ENCODE measurements at places on chromosomes 16 and 17.
A peak's percentile ranks its signal among the peaks of the same experiment; 100 is the strongest.

GRCh38 chr17:63634163-63634562 lies 11.9 kb downstream of the MAP3K3 start:
- no peak for DNase-seq

- no peak for DNase-seq
Observed at GRCh38 chr16:88977018-88977811, at the start of gene CBFA2T3. CBFA2T3 (minus strand) TSS chr16:88977207; CDS start chr16:88976807, 400 bp downstream.

DNA sequence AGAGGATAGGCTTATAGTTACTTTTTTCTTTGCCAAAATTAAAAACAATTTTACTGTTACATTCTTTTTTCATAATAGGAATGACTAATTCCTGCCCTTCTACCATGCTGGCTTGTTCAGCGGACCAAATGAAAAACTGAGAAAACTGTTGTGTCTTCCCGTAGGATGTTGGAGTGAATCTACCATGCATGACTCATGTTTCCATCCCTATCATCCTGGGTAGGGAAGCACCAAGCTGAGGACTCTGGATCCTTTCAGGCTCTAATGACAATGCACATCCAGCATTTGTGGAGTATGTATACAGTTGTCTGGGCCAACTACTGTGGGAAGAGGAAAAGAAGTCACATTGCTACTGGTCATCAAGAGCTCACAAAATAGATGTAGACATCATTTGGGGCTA lies 41.1 kb upstream of the DHX8 start:
- no peak for DNase-seq

GRCh38 chr16:87515475-87516330 lies 22.9 kb upstream of the ZCCHC14 start:
- DNase-seq = no peak

DNA sequence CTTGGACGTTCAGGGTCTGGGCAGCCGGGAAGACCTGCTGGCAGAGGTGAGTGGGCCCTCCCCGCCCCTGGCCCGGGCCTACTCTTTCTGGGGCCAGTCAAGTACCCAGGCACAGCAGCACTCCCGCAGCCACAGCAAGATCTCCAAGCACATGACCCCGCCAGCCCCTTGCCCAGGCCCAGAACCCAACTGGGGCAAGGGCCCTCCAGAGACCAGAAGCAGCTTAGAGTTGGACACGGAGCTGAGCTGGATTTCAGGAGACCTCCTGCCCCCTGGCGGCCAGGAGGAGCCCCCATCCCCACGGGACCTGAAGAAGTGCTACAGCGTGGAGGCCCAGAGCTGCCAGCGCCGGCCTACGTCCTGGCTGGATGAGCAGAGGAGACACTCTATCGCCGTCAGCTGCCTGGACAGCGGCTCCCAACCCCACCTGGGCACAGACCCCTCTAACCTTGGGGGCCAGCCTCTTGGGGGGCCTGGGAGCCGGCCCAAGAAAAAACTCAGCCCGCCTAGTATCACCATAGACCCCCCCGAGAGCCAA lies 8.6 kb upstream of the ABCC3 start:
- DNase-seq = peak; percentile 94

- no peak for DNase-seq
Observed at GRCh38 chr17:2264067-2264860, 39.3 kb downstream of the SMG6 start.

GRCh38 chr16:496097-496886 lies 31.2 kb upstream of the CAPN15 start:
- DNase-seq = no peak

GRCh38 chr17:39705786-39706348 lies 6.0 kb downstream of the ERBB2 start:
- DNase-seq = peak; percentile 8

DNA sequence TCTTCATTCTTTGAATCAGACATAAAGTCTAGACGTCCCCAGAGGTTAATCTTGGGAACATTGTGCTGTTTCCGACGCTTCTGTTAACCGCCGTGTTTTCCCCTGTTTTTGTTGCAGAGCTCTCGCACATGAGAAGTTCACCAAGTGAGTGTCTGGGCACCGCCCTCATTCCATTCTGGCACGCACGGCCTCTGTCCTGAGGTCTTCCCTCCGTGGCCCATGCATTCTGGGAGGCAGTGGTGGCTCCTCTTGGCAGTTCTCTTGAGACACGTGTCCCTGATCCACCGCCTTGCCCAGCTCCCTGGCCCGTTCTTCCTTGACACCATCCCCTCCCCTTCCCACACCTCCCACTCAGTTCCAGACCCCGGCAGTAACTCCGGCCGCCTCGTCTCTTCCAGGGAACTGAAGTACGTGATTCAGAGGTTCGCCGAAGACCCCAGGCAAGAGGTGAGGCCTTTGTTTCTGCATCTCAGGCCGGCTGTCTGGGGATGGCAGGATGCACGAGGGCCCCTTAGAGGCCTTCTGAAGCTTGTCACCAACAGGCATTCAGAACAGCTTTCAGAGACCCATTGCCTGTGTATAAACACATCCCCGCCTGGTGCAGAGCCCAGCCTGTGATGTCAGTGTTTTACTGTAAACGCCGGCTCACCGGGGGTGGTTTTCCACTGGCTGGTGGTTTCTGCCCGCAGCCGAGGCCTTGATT lies 85.9 kb upstream of the PLCG2 start:
- no peak for DNase-seq

DNA sequence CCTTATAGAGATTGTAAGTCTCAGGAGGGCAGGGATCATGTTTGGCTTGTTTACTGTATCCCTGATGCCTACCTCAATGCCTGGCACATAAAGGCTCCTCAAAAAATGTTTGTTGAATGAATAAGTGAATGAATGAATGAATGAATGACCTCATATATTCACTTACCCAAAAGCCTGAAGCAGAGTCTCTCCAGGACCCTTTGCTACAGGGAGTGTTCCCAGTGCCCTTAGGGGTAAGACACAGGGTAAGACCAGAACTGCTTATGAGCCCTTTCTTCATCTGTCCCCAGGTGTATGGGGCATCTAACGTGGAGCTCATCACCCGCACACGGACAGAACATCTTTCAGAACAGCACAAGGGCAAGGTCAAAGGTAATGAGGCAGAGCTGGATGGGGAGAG lies 12.3 kb downstream of the CORO6 start:
- DNase-seq = no peak

GRCh38 chr17:75524970-75525805 lies at the start of gene LLGL2:
LLGL2 (plus strand) TSS chr17:75525697; CDS start chr17:75543427, 17,730 bp downstream.
- peak; percentile 87 for DNase-seq

- no peak for DNase-seq
Observed at GRCh38 chr17:76075364-76076145, 974 bp downstream of the GALR2 start.

GRCh38 chr17:41457676-41458075 lies 9.5 kb downstream of the KRT32 start:
- no peak for DNase-seq

DNA sequence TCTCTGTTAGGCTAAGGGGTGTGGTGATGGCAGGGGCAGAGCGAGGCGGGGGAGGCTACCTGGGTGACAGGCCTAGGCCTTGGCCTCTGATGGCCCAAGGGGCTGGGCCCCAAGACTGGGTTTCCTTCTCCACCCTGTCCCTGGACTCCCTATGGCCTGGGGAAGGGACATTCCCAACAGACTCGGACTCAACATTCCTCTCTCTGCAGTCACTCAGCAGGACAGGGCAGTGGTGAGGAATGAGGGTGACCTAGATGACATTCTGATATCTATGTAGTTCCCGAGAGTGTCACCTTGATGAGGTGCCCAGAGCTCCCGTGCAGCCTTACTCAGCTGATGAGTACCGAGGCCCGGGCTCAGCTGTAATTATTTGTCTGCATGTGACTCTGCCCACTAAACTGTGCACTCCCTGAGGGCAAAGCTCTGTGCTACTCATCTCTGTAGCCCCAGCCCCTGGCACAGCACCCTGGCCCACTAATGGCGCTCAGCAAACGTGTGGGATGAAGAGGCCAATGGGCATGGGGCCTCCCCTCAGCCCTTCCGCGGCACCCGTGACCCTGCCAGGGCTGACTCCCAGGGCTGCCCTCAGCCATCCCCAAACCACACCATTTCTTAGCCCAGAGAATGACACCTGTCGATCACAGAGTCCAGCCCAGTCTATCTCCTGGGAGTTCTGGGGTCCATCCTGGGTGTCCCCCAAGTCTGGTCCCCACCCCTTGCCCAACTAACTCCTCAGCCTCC lies 2.2 kb downstream of the PLCD3 start:
- no peak for DNase-seq

GRCh38 chr17:73142872-73143381 lies 21.9 kb upstream of the SSTR2 start:
- no peak for DNase-seq

DNA sequence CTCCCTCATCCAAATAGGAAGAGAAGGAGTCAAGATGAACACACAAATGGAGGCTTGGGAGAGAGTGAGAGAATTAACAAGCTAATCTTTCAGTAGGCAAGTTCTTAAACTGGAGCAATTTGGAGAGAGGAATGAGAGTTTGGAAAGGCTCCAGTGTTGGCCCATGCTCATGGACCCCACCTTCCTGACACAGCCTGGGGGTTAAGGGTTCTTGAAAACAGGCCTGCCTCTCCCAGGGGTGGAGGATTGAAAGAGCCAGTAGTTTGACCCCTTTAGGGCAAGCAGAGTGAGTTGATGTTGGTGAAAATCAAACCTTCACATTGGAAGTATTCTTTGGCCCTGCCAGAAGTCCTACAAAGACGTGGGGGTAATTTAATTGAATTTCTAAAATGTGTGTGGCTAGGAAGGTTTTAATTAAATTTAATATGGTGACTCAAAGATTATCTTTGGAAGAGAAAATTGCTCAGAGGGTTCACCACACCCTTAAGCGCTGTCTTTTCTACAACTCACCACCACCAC lies 5.8 kb downstream of the HOXB3 start:
- no peak for DNase-seq

GRCh38 chr17:75749545-75750389 lies 15.2 kb downstream of the GALK1 start:
- peak; percentile 92 for DNase-seq

GRCh38 chr17:36036235-36036634 lies 18.5 kb upstream of the CCL23 start:
- no peak for DNase-seq

- DNase-seq = no peak
Observed at GRCh38 chr16:53187775-53188174, 133.0 kb downstream of the CHD9 start.

GRCh38 chr16:12874186-12874585 lies 27.2 kb upstream of the SHISA9 start:
- no peak for DNase-seq

DNA sequence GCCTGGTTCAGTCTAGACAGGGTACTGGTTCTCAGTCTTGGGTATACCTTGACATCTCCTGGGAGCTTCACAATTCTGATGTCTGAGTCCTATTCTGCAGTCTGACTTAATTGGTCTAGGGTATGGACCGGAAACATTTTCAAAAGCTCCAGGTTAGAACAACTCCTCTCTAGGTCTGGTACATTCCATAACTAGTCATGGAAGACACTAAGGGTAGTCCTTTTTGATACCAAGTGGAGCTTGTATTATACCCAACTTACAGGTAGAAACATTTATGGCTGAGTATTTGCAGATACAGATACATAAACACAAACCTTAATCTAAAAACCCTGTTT lies 5.0 kb downstream of the RPL23 start:
- no peak for DNase-seq

DNA sequence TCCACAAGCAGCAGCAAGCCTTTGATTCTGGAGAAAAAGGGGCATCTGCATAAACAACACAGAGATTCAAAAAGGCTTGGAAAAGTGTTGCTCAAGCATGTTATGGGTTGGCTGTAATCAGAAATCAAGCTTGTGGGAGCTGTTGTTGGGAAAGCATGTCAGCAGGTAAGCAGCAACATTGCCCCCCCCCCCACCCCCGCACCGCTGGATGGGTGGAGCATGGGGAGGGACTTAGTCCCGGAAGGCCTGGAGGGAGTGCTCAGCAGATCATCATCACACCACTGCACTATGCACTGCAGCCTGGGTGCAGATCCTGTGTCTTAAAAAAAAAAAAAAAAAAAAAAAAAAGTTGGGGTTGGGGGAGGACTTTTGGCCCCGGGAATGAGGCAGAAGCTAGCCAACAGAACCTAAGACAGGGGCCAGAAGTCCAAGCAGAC lies 16.8 kb upstream of the AKAP1 start:
- no peak for DNase-seq

DNA sequence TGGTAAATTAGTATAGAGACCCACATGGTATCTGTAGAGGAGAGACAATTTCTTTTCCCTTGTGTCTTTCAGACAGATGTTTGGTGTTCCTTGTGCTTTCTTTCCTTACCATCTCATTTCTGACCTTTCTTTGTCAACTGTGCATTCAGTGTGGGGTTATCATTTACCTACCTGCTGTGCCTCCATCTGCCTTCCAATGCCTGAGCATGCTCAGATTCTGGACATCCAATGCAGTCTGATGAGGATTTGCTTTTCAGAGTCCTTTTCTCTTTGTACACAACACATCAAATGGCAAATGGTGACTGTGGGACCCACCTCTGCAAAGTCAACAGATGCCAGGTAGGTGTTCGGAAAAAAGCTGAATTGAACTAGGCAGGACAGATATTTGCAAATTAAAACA lies 364.8 kb downstream of the CA10 start:
- DNase-seq = no peak

GRCh38 chr16:88458039-88458772 lies 5.1 kb downstream of the ZFPM1 start:
- no peak for DNase-seq

- DNase-seq = no peak
Observed at GRCh38 chr17:37294888-37295287, 80.9 kb upstream of the C17orf78 start.

DNA sequence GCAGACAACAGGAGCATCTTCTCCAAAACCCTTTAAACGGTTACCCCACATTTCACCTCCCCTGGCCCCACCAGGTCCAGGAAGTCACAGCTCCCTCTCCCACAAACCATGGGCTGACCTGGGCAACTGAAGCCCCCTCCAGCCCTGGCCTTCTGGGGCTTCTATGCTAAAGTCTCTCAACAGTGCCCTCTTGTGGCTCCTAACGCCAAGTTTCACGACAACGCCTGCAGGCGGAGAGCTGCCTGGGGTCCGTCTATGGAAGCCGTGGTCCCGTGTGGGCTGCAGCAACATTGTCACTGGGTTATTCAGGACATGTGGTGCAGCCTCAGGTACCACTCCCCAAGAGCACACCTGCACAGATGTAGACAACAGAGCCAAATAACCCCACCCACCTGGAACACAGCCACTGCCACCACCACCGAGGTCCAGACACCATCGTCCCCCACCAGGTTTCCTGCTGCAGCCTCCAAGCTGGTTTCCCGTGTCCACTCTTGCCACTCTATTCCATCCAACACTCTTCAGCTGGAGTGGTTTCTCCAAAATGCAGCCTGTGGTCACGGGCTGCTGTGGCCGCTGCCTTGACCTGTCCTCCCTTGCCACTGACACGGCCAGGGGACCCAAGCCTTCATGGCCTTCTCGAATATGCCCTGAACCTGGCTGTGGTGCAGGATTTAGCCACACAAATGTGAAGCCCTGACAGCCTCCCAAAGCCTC lies 19.1 kb downstream of the C16orf95 start:
- DNase-seq = peak; percentile 44

GRCh38 chr16:984121-984694 lies 2.6 kb downstream of the SOX8 start:
- no peak for DNase-seq

- DNase-seq = no peak
Observed at GRCh38 chr17:28492352-28493310, 13.5 kb upstream of the FOXN1 start.
